Motor neuron (in vitro differentiated cells): ENCODE measurements at places on chromosomes 2 and 18. TPM values are rescaled to one million over a fixed set of nuclear protein-coding genes. Genes with fewer than 3 reads are reported as not detected.

ABHD3 gene
- total RNA-seq: 3.4 and 4.0 TPM in 2 replicates

GATA6 gene
- total RNA-seq: 0.09 and 0.15 TPM in 2 replicates

SPR gene
- total RNA-seq: 0.69 and 0.92 TPM in 2 replicates

CERKL gene
- total RNA-seq: 2.4 and 3.7 TPM in 2 replicates

LTBP1 gene
- total RNA-seq: 82.0 and 90.4 TPM in 2 replicates

IL36G gene
- not detected in 2 replicates for total RNA-seq

DHRS9 gene
- 0.05 TPM in 1 of 2 replicates, not detected in the other for total RNA-seq

LRRTM4 gene
- total RNA-seq: 0.66 and 0.86 TPM in 2 replicates

FLACC1 gene
- 1.3 and 1.8 TPM in 2 replicates for total RNA-seq

DNA sequence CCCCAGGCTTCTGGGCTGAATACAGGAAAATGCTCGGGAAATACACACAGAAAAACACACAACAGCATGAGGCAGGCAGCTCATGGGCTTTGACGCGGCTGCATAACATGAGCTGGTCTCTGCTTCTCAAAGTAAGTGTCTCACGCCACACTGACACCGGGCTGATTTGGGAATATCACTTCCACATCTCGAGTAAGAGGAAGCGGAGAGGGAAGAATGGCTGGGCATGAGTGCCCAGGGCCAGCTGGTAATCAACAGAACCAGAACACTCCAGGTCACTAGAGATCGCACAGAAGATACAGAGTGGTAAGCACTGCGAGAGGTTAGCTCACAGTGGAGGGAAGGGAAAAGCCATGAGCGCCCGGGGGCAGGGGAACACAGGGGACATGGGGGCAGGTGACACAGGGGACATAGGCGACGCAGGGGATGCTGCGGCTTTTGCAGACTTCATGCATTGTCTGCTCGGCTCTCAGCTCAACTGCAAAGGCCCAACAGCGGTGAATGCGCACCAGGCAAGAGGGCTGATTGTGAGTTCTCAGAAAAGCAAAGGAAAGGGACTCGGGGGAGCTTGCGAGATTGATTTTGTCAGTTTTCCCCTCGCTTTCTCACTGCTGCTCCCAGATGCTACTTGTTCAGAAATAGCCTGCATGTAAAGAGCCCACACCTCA, 141.4 kb downstream of the MBP start:
- ATAC-seq: no peak

DNA sequence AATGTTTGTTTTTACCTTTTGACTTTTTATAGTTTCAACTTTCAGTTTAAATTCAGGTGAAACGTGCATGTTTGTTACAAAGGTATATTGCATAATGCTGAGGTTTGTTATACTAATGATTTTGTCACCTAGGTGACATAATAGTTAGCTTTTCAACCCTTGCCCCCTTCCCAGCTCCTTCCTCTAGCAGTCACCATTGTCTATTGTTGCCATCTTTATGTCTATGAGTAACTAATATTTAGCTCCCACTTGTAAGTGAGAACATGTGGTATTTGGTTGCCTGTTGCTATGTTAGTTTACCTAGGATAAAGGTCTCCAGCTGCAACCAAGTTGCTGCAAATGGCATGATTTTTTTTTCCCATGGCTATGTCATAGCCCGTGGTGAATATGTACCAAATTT, 322.3 kb upstream of the SETBP1 start:
- no peak for ATAC-seq

- no peak for ATAC-seq
Observed at GRCh38 chr18:44048846-44049245, 631.8 kb upstream of the SETBP1 start.

- ATAC-seq: no peak
Observed at GRCh38 chr2:88196490-88197087, 26.4 kb downstream of the THNSL2 start.

DNA sequence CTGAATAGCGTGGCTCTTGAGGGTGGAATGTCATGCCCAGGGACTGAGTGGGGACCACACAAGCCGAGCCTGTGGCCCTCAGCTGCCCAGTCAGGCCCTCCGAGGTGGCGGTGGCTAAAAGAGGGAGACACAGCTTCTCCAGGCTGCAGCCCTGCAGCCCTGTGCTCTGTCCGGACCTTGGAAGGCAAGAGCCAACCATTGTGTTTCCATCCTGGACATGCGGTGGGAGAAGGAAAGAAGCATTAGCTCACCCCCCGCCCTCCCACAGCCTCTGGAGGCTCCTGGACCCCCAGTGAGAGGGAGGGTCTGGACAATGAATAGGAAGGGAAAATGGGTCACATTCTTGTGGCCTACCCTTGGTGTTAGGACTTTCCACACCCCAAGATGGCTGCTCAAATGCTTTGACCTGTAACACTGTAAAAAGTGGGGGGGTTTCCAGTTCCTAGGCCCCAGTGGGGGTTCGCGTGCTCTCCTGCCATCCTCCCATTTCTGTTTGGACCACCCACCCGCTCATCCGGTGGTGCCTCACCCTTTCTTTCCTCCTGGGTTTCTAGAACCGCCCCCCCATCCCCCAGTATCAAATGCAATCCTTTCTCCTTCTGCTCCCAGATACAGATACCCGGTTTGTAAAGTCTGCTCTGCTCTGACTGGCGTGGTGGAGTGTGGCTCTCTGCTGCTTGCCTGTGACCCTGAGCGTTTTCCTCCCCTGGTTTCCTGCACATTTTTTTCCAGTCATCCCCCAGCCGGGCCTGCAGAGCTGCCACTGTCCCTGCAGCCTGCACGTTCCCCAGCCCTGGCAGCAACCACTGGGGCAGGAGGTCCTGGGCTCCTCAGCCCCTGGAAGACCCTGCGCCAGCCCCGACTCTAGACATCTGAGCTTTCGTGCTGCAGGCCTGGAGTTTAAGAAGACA, 36.3 kb upstream of the SMAD7 start:
- no peak for ATAC-seq

DNA sequence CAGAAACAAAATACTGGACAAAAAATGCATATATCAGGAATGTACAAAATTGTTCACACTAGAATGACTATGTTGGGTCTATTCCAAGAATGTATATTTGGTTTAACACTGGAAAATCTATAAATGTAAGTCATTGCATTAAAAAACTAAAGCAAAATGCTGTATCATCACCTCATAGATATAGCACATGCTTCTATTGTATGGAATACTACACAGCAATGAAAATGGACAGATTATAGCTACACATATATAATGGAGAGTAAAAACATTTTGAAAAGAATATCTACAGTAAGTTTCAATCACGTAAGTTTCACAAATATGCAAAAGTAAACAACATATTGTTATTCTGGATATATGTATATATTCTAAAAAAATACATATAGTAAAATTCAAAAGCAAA, 91.8 kb downstream of the ACVR1C start:
- ATAC-seq: no peak

GRCh38 chr18:74479486-74480148, 16.5 kb upstream of the CNDP2 start:
- ATAC-seq: no peak

DNA sequence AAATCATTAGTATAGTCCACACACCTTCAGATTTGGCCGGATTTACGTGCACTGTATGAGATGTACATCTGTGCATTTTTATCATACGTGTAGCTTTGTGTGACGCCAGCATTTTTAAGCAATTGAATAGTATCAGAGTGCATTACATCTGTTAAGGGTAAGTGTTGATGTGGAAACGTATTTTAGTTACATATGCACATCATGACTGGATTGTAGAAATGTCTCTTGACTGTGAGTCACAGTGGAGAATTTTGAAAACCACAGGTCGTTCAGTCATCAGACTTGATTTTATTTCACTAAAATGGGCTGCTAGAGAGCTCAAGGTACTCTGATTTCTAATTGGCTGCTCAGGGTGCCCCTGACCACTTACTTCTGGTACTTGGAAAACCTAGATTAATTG, 5.4 kb upstream of the GPBAR1 start:
- no peak for ATAC-seq

- ATAC-seq: no peak
Observed at GRCh38 chr18:53426666-53427184, 797.7 kb downstream of the MBD2 start.

DNA sequence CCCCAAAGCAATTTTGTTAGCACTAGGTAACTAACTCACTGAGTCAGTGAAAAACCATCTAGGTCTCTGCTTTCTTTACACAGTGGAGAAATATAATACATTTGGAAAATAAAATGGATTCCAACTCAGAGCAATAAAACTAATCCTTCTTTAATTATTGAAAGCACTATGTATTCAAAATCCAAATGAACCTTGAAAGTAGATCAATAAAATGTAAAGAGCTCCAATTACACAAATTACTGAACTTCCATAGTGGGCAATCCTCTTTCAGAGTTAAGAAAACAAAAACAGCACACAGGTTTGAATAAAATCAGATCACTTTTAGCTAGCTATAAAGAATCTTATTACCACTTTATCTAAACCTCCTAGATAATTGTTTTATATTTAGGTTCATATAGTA, 208.1 kb downstream of the NR4A2 start:
- no peak for ATAC-seq

DNA sequence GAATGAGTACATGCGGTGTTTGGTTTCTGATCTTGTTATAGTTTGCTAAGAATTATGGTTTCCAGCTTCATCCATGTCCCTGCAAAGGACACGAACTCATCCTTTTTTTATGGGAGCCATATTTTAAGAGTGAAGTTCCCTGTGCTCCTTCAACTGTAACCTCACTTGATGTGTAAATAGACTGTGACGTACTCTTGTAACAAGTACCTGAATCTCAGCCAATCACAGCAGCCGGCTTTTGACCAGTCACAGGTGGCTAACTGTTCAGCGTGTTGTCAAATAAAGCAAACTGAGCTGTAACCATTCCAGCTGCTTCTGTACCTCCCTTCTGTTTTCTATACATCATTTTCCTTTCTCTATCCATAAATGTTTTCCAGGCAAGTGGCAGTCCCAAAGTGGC, 774.3 kb upstream of the HS6ST1 start:
- ATAC-seq: no peak
